Type B pancreatic cell (in vitro differentiated cells): ENCODE measurements at places on chromosomes 16 and 17. TPM values are rescaled to one million over a fixed set of nuclear protein-coding genes. Genes with fewer than 3 reads are reported as not detected.

- H3K36me3 ChIP-seq, result no peaks in the 10 kb centered on the region
- H3K27ac ChIP-seq, result no peak overlapping the region
- no peak overlapping the region for H3K4me3 ChIP-seq
- no peak for DNase-seq
These were observed 404.8 kb upstream of the HSBP1 start for GRCh38 chr16:83402967-83403366.

DNA sequence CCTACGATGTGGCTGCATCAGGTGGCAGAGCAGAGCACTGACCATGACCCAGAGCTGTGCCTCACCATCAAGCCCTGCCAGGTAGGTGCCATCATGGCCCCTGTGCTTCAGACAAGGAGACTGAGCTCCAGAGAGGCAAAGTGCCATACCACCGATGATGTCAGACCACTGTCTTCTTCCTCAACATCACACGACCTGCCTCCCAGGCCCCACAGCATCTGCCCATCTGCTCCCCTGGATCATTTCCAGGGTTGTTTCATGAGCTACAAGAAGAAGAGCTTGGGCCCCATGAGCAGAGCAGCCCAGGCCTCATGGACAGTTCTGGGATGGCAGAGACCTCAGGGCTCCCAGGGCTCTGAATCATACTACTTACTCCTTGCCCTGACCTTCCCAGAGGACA lies 9.9 kb downstream of the XYLT1 start:
- peaks cover 21% of the 10 kb centered on the region for H3K4me1 ChIP-seq
- DNase-seq, result no peak

CIBAR2 gene
- total RNA-seq, result 1.3 and 4.9 TPM in 2 replicates

DNA sequence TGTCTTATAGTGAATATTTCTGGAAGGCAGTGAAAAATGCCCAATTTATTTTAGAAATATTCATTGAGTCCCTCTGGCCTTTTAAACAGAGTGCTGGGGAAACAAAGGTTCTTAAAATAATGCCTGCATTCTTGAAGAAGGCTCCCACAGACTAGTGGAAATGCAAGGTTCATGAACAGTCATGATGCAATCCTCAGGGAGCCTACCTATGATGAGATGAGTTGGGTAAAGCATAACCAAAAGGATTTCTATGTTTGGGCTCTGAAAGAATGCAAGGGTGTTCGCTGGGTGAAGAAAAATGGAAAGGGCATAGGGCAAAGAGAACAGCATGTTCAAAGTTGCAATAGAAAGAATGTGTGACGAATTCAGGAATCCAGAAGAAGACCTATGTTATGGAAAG lies 214.5 kb upstream of the MAF start:
- no peak overlapping the region for H3K4me3 ChIP-seq
- H3K27ac ChIP-seq, result no peak overlapping the region
- peaks cover 5% of the 10 kb centered on the region for H3K4me1 ChIP-seq

SARM1 gene
- total RNA-seq, result 13.4 and 29.6 TPM in 2 replicates

GRCh38 chr16:29148867-29149272 lies 164.0 kb downstream of the LAT start:
- no peak overlapping the region for H3K4me3 ChIP-seq
- no peaks in the 10 kb centered on the region for H3K36me3 ChIP-seq
- no peak overlapping the region for H3K27ac ChIP-seq
- H3K27me3 ChIP-seq, result no peaks in the 10 kb centered on the region
- H3K4me1 ChIP-seq, result peaks cover 4% of the 10 kb centered on the region

KRTAP4-9 gene
- not detected in 2 replicates for total RNA-seq

DNA sequence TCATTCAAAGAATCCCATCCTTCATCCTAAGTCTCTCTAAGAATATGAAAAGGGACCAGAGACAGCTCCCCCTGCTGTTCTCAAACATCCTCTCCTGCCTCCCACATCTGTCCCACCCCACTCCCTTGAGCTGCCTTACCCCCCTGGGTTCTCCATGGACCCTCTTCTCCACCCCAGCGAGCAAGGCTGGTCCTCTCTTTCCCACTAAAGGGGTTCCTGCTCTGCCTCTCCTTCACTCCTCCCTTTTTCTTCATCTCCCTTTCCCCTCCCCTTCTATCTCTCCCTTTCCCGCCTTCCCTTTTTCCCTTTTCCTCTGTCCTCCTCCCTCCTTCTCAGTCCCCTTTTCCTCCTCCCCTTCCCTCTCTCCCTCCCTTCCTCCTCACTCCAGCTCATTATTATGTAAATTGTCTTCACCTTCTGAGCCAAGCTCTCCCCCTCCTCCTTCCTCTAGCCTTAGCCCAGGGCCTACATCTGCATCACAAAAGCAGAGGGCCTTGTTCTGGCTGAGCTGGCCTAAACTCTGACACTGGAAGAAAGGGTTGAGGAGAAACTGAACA lies 90.0 kb downstream of the GNAO1 start:
- peaks cover 26% of the 10 kb centered on the region for H3K4me1 ChIP-seq
- H3K27me3 ChIP-seq, result no peaks in the 10 kb centered on the region
- H3K4me3 ChIP-seq, result no peak overlapping the region
- no peak overlapping the region for H3K27ac ChIP-seq
- no peak for DNase-seq

ATP2C2 gene
- total RNA-seq, result 12.2 and 19.3 TPM in 2 replicates

- H3K36me3 ChIP-seq, result no peaks in the 10 kb centered on the region
- peaks cover 3% of the 10 kb centered on the region for H3K27me3 ChIP-seq
- H3K4me3 ChIP-seq, result no peak overlapping the region
- DNase-seq, result no peak
These were observed 2.5 kb upstream of the C16orf90 start for GRCh38 chr16:3497771-3498170.

KRTAP9-4 gene
- not detected in 2 replicates for total RNA-seq

DNA sequence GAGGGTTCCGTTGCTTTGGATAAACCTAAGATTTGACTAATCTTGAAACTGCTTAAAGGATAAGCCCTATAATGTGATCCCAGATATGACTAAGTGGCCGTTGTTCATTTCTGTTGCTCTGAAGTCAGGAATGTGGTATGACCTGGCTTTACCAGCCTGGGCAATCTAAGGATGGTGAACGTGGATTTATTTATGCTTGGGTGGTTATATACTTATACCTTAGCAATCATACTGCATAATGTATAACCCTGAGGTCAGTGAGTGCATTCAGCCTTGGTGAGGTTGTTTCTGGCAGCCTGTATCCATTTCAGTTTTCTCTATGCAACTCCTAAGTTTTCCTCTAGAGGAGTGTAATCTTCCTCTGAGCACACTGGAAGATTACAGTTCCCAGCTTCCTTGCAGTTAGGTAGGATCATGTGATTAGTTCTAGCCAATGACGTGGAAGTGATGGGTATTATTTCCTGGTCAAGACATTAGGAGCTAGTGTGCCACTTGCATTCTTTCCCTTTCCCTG lies 41.9 kb downstream of the FTO start:
- no peaks in the 10 kb centered on the region for H3K36me3 ChIP-seq
- no peak overlapping the region for H3K27ac ChIP-seq
- H3K27me3 ChIP-seq, result no peaks in the 10 kb centered on the region
- peaks cover 24% of the 10 kb centered on the region for H3K4me1 ChIP-seq
- DNase-seq, result no peak

MYLK3 gene
- total RNA-seq, result 0.12 and 0.82 TPM in 2 replicates

KLHL10 gene
- 0.24 TPM in 1 of 2 replicates, not detected in the other for total RNA-seq

DNA sequence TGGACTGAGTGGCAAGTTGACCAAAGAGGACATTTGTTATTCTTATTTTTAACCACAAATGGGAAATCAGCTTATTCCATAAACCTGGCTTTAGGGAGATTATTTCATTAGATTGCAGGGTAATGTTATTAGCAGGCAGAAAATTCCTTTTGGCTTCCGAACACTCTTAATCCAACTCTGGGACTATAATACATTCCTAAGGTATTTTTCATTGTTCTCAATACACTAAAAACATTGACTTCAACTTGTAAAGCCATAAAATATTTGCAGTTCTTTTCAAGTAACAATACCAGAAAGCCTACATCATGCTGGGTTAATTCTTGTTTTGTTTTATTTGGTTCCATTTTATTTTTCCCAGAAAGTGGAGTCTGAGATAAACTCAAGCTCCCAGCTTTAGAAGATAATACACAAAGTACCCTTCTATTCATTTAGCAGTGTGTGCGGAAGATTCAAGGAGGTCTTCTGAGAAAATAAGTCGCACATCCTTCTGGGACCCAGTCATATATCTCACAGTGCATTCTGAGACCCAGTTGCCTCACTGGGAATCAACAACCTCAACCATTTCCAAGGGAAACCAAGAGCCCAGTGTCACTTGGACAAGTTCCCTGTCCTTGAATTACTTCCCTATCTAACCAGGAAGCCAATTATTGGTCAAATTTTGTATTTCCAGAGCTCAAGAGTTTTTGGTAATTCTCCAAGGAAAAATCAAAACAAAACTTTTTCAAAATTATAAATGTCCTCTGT lies 389.6 kb upstream of the DYNLRB2 start:
- H3K4me3 ChIP-seq, result no peak overlapping the region
- peaks cover 8% of the 10 kb centered on the region for H3K4me1 ChIP-seq
- H3K36me3 ChIP-seq, result no peaks in the 10 kb centered on the region
- H3K27me3 ChIP-seq, result peaks cover 8% of the 10 kb centered on the region
- no peak overlapping the region for H3K27ac ChIP-seq

DNA sequence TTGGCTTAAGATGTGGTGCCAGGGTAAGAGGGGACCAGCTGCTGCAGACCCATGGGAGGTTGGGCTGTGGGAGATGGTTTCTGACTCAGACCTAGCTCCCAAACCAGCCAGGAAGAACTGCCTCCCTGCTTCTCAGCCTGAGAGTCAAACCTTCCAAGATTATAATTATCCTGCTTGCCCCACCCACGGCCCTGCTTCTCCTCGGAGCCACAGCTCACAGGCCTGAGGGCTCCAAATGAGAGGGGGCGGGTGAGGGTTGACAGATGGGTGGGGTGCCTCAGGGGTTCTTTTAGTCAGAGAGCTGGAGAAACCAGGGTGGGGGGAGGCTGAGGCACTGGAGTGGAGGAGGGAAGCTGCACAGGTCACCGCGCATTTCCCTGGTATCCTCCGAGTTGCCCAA lies 28.7 kb upstream of the GRIN2A start:
- H3K27ac ChIP-seq, result no peak overlapping the region
- H3K4me1 ChIP-seq, result no peaks in the 10 kb centered on the region
- H3K27me3 ChIP-seq, result peaks cover 6% of the 10 kb centered on the region
- H3K36me3 ChIP-seq, result no peaks in the 10 kb centered on the region
- DNase-seq, result no peak

GRCh38 chr17:57366558-57367351 lies 110.4 kb downstream of the MSI2 start:
- peaks cover 62% of the 10 kb centered on the region for H3K4me1 ChIP-seq
- DNase-seq, result no peak
- H3K36me3 ChIP-seq, result peaks cover 16% of the 10 kb centered on the region
- H3K27ac ChIP-seq, result peak overlapping the region; percentile 81
- H3K27me3 ChIP-seq, result no peaks in the 10 kb centered on the region
- H3K4me3 ChIP-seq, result peak overlapping the region; percentile 9

CCDC154 gene
- 2.2 and 5.0 TPM in 2 replicates for total RNA-seq

DNA sequence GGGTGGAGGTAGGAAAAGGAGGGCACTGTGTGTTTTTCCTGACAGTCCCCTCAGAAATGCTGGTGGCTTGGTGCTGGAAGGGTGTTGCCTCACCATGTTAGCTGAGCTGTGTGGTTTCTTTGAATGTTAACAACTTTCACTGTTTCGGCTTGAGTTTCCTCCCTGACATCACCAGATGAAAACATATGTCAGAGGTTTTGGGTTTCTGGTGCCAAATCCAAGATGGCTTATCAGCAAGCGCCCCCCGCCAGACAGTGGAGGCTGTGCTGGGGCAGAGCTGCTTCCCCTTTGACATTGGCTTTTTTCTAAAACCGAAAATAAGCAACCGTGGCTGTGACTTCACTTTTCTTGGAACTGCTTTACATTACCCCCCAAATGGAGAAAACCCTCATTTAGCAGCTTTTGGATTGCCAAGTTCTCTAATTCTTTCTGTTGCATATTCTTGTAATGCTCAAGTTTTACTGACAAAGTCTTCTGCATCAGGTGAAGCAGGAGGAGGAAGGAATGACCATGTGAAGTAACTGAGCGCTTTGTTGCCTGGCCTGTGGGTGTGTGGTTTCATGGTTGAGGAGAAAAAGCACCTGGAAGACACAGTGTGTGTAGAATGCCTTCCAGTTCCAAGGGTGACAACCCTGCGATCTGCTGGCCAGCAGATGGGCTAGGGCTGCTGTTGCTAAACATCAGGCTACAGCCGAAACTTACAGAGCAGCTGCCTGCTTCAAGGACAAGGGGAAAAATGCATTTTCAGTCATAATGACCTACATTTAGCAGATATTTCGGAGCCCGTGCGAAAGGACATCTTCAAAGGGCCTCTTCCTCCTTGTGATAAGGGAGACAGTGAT lies 9.7 kb downstream of the RMI2 start:
- H3K27ac ChIP-seq, result no peak overlapping the region
- H3K36me3 ChIP-seq, result peaks cover 12% of the 10 kb centered on the region
- H3K4me1 ChIP-seq, result peaks cover 38% of the 10 kb centered on the region
- no peaks in the 10 kb centered on the region for H3K27me3 ChIP-seq

SULT1A1 gene
- total RNA-seq, result 15.9 and 22.2 TPM in 2 replicates

GRCh38 chr16:87445486-87445885 lies 47.3 kb downstream of the ZCCHC14 start:
- no peak overlapping the region for H3K4me3 ChIP-seq
- no peaks in the 10 kb centered on the region for H3K27me3 ChIP-seq
- no peak overlapping the region for H3K27ac ChIP-seq
- H3K4me1 ChIP-seq, result peaks cover 9% of the 10 kb centered on the region
- no peak for DNase-seq

DNA sequence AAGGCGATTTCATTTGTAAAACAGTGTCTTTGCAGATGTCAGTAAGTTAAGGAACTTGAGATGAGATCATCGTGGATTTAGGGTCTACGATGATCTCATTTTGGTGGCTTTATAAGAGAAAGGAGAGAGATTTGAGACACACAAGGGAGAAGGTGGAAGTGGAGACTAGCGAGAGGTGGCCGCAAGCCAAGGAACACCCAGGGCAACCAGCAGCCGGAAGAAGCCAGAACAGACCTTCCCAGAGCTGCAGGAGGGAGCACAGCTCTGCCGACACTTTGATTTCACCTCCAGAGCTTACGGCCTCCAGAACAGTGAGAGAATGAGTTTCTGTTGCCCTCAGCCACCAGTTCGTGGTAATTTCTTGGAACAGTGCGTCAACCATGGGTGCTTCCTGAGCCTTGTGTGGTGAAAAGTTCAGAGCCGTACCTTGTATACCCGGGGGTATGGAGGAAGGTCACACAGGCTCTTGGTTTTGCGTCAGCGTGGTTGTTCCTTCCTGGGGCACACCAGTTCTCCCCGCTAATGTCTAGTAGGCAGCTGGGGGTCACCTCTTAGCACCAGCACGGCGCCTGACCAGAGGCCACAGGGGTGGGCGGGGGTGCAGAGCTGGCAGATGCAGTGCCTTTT lies 12.9 kb upstream of the SEC14L1 start:
- H3K4me1 ChIP-seq, result peaks cover 26% of the 10 kb centered on the region
- peaks cover 3% of the 10 kb centered on the region for H3K36me3 ChIP-seq
- no peak for DNase-seq
- no peaks in the 10 kb centered on the region for H3K27me3 ChIP-seq

GRCh38 chr16:70597135-70597835 lies 49.1 kb upstream of the IL34 start:
- no peaks in the 10 kb centered on the region for H3K4me1 ChIP-seq
- H3K27ac ChIP-seq, result no peak overlapping the region
- no peaks in the 10 kb centered on the region for H3K36me3 ChIP-seq
- no peak for DNase-seq
